Left renal pelvis (tissue), 4 donors: ENCODE measurements at places on chromosomes 16 and 17. TPM values are rescaled to one million over a fixed set of nuclear protein-coding genes. Genes with fewer than 3 reads are reported as not detected.

GRCh38 chr16:84848986-84849634 lies 29.3 kb downstream of the CRISPLD2 start:
- DNase-seq = no peak

Gene BCO1
- polyA plus RNA-seq = 2.0 TPM

GRCh38 chr16:14232106-14232864 lies 161.2 kb downstream of the MRTFB start:
- DNase-seq = no peak

Gene USP43
- 7.5 TPM for polyA plus RNA-seq

DNA sequence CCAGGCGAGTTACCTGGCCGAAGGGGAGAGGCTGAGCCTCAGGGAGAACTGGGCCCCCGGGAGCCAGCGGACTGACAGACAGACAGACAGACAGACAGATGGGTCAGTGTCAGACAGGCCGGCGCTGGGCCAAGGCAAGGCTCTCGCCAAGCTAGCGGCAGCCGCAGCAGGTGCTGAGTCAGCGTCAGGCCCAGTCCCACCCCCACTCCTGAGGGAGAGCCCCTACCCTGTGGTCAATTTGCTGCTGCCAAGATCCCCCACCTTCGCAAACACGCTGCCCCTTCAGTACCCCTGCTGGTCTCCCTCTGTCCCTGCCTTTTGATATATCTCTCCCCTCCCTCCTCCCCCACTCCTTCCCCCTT lies 1.5 kb downstream of the FGF11 start:
- no peak for DNase-seq

DNA sequence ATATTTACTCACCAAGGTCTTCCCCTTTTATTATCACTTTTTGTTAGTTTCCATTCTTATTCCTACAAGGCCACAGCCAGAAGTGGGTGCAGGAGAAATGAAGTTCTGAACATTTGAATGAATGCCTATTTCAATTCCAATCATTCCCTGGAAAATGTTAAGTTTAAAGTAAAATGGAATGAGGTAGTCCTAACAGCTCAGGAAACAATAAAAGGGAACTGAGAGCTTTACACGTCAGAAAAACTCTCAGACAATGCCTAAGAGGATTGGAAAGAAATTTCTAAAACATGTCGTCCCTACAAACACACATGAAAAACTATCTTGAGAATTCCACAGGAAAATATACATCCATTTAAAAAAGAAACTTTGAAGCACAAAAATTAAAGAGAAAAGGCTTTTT lies 238.8 kb downstream of the STX8 start:
- DNase-seq = no peak

- DNase-seq = no peak
These were observed 28.4 kb downstream of the DNAH2 start for GRCh38 chr17:7745748-7746470.

DNA sequence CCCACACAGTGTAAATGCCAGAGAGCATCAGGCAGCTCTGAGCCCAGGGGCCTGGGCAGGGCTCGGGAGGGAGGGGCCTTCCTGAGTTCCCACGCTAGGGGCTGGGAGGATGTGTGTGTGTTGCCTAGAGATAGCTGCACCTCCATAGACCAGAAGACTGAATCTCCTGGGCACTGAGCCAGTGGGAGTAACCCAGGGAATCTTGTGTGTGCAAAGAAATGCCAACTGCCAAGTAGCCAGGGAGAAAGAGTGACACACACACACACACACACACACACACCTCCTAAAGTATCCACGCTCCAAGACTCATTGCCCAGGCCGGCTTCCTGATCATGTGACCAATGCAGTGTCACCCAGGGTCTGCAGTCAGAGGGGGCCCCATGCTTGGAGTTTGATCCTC lies 166.2 kb upstream of the RPL38 start:
- peak; percentile 67 for DNase-seq

- DNase-seq = no peak
These were observed 12.5 kb upstream of the MAF start for GRCh38 chr16:79613009-79613408.

GRCh38 chr17:65163990-65164495 lies 26.9 kb downstream of the RGS9 start:
- DNase-seq = no peak

- DNase-seq = no peak
These were observed 18.6 kb downstream of the C1QTNF1 start for GRCh38 chr17:79042421-79043190.

- DNase-seq = peak; percentile 85
These were observed at the start of gene ZNHIT3 for GRCh38 chr17:36486204-36487194. ZNHIT3 (plus strand) TSS chr17:36486681; CDS start chr17:36486700, 19 bp downstream.

GRCh38 chr17:13704333-13704732 lies 102.6 kb upstream of the HS3ST3A1 start:
- DNase-seq = no peak

DNA sequence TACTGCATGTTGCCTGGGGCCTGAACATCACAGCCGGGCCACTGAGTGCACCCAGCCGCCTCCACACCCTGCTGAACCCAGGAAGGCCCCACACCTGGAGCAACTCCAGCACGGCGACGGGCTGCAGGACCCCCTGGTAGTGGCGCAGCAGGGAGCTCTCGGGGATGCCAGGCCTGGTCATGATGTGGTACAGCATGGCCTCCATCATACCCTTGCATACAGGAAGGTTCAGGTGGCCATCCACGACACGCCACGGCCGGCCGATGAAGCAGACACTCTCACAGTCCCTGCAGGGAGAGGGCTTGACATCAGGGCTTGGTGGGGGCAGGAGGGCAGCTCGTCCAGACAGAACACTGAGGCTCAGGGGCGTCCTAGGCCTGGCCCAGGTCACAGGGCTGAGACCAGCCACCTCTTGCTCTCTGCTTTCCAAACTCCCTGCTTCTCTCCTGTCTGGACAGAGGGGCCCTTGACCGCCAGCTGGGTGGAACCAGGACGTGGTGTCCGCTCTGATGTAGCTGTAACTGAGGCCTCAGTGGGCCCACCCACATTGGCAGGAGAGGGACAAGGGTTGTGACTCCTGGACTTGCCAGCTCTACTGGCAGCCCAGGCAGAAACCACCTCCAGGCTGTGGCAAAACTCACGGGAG lies 60.3 kb downstream of the IL21R start:
- DNase-seq = no peak

- DNase-seq = no peak
These were observed 13.2 kb downstream of the GLIS2 start for GRCh38 chr16:4328782-4329775.

Gene UTS2R
- 0.19 TPM for polyA plus RNA-seq

DNA sequence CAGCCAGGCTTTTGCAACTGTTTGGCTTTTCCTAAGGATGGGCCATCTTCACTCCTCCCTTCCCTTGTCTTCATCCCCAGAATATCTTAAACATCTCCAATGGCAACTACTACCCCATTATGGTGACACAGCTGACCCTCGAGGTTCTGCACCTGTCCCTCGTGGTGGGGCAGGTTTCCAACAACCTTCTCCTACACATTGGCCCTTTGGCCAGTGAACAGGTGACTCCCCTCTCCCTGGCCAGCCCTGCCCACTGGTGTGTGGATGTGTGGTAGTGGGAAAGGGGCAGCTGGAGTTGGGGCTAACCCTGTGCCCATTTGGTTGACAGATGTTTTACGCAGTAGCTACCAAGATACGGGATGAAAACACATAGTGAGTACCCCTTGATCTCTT lies 4.7 kb downstream of the TMEM106A start:
- no peak for DNase-seq

DNA sequence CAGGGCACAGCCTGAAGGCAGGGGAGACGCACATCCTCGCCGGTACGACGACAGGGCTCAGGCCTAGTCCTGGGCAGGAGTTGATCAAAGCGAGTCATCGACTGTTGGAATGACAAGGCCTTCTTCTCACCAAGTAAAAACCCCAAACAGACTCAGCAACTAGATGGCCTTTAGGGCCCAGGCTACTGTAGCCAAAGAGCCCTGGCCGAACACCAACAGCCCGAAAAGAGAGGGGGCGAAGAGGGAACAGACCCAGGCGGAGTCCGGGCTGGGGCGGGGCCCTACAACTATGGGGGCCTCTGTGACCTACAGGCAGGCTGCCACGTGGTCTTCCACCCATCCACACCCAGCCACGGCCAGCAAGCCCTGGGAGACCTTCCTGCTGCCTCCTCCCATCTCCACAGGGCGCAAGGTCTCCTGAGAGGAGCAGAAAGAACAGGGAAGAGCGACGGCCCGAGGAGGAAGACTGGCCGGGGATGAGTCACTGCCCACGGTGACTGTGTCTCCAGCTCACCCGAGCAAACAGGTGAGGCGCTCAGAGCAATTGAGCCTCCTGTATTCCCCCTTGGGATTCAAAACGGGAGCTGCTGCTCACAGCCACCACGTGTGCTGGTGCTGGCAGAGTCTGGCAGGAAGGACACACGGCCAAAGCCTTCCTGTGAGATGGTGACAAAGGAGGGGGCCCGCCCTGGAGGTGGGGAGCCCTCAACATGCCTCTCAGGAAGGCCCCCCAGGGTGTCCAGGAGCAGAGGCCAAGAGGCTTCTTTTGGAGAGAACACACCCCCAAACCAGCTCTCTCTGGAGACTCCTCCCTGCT lies 17.7 kb downstream of the SLC16A3 start:
- DNase-seq = no peak

Gene SEPTIN12
- not detected for polyA plus RNA-seq

Gene NCBP3
- polyA plus RNA-seq = 74.1 TPM

DNA sequence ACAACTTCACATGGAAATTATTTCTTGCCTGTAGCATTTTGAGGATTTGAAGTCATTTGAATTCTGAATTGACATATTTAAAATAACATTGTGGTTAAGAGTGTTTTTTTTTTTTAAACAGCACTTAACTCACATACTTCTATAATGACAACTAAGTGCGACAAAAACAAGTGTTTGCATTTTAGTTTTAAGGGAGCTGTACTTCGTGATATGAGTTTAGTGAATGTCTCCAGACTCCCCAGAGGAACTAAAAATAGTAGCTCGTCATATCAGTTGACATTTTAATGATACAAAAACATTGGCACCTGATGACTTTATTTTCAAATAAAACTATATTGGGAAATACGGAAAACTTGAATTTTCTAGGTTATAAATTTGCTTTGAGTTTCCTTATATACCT lies 389.6 kb upstream of the MON1B start:
- no peak for DNase-seq

- DNase-seq = no peak
These were observed 94.4 kb downstream of the STXBP4 start for GRCh38 chr17:55062921-55063320.

- DNase-seq = no peak
These were observed 18.2 kb downstream of the WFDC1 start for GRCh38 chr16:84312783-84313382.

DNA sequence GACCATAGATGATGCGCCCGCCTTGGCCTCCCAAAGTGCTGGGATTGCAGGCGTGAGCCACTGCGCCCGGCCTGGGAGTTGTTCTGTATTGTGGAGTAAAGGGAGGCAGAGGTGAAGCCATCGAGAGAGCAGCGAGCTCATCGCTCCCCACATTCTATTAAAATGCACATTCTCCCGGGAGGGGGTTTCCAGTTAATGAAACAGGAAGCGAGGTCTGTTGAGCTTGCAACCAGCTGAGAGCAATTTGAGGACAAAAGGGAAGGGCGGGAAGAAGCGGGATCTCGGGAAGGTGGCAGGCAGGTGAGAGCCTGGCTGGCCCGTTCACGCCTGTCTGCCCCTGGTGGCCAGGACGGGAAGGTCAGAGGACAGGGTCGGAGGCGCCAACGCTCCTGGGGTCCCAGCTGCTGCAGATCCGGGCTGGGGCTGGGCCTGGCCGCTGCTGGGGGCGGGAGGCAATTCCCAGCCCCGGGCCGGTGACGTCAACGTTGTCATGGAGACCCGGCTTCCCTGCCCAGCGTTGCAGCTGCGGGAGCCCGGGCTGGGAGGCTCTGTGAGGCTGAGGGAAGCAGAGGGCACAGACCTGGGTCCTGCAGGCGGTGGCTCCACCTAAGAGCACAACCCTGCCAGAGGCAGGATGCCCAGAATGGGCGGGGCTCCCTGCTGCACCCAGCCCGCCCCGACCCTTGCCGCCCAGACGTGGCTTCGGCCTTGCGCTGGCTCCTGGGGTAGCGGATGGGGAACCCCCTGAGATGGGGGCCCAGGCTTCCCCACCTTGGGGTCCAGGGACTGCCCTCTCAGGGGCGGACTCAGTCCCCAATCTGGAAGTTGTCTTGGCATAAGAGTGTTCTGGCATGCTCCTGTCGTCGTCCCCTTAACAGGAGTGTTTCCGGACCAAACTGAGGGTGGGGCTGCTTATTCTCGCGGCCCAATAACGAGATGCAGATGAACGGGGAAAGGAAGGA lies 48.7 kb upstream of the PLCG2 start:
- peak; percentile 77 for DNase-seq

Gene EVI2B
- 1.4 TPM for polyA plus RNA-seq

Gene CWC25
- 24.0 TPM for polyA plus RNA-seq

DNA sequence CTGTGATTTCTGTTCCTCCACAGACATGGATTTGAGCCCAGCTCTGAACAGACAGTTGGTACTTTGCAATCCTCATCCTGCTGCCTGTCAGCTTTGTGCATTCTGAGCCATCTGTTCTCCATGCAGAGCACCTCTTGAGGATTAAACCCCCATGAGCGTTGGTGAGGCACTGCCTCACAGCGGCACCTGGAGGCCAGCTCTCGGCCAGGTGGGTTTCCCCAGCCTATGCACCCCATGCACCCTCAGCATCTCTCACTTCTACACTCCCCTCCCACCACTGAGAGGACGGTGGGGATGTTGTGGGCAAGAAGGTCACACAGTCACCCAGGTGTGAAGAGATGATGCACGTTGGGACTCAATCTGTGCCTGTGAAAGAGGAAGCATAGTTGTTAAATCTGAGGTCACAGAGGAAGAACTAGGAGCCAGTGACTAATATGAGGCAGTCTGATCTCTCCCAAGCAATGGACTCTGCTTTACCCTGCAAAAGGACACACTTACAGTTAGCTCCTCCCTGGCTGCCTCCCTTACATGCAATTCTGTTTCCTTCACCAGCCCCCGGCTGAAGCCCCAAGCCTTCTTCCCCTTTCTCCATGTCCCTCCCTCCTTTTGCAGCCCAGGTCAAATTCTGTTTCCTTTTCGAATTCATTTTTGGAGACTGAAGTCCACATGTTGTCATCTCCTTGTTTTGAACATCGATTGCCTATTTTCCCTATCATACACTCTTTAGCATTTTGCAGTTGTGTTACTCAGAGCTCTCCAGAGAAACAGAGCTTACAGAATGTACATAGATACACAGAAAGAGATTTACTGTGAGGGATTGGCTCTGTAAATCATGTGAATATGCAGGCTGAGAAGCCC lies 58.5 kb downstream of the HS3ST3B1 start:
- no peak for DNase-seq

Gene CEP20
- 40.0 TPM for polyA plus RNA-seq

DNA sequence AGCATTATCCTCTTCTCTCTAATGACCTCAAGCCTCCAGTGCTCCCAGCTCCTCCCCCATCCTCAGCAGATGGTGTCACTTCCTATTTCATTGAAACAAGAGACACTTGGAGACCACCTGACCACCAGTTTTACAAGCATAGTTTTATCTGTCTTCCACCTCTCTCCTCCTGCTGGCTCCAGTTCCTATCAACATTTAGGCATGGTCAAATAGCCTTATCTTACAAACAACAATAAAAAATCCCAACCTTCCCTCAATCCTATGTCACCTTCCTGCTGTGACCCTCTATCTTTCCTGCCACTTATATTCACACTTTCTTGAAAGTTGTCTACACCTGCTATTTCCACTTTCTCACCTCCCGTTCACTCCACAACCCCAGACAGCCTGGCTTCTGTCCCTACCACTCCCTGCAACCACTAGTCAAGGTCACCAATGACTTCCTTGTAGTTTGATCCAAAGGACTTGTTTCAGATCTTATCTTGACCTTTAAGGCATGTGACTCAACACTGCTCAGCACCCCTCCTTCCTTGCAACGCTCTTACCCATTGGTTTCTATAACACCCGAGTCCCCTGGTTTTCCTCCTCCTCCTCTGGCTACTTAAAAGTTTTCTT lies 4.3 kb upstream of the NTN1 start:
- DNase-seq = no peak

- no peak for DNase-seq
These were observed 38.2 kb downstream of the GRB2 start for GRCh38 chr17:75367312-75367711.
